Kasumi-1 (cell line): ENCODE measurements at places on chromosomes 6 and 20.

DNA sequence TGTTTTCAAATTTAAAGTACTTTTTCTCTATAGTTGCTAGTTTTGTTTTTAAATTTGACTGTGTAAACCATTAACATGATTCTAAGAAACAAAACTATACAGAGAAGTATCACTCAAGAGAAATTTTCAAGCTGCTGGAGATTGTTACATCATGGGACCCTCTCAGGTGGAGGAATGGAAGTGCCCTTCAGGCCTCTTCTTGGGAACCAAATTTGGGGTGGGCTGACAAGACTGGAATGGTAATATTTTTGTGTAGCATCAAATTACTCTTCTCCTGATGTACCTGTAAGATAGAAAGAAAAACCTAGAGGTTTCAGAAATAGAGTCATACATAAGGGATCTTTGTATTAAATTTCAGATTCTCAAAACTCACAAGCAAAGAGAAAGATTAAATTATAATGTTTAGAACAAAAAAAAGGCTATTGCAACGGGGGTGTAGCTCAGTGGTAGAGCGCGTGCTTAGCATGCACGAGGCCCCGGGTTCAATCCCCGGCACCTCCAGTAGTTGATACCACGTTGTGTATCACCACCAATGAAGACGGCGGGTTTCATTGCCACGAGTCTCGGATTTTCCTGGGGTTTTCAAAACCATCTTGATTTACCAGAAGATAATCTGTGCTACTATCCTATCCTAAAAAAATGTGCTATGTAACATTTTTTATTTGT, 193.7 kb downstream of the GPX5 start:
- DNase-seq, result peak; percentile 28

DNA sequence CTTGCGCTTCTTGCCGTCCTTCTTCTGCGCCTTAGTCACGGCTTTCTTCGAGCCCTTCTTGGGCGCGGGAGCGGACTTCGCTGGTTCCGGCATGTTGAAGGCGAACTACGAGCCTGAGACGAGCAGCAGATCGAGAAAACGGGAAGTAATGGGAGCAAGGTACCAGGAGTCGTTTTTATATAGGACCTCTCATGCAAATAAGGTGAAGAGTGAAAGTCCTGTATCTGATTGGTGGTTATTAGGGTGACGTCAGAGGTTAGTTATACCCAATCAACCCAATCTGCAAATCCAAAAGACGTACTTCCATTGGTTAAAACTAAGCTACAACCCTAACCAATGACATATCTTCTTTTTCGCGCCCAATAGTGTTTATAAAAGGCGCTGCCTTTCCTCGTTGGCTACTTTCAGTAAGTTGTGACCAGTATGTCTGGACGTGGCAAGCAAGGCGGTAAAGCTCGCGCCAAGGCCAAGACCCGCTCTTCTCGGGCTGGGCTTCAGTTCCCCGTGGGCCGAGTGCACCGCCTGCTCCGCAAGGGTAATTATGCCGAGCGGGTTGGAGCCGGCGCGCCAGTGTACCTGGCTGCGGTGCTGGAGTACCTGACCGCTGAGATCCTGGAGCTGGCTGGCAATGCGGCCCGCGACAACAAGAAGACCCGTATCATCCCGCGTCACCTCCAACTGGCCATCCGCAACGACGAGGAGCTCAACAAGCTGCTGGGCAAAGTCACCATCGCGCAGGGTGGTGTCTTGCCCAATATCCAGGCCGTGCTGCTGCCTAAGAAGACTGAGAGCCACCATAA, 100.6 kb upstream of the PRSS16 start:
- peak; percentile 99 for DNase-seq

- peak; percentile 88 for DNase-seq
Measured at GRCh38 chr6:41278699-41279405, 7.6 kb downstream of the TREM1 start.

- peak; percentile 58 for DNase-seq
Measured at GRCh38 chr6:99613705-99614429, 7.2 kb downstream of the PRDM13 start.

- DNase-seq, result peak; percentile 35
Measured at GRCh38 chr20:8661229-8661952, 407.5 kb upstream of the PLCB4 start.

DNA sequence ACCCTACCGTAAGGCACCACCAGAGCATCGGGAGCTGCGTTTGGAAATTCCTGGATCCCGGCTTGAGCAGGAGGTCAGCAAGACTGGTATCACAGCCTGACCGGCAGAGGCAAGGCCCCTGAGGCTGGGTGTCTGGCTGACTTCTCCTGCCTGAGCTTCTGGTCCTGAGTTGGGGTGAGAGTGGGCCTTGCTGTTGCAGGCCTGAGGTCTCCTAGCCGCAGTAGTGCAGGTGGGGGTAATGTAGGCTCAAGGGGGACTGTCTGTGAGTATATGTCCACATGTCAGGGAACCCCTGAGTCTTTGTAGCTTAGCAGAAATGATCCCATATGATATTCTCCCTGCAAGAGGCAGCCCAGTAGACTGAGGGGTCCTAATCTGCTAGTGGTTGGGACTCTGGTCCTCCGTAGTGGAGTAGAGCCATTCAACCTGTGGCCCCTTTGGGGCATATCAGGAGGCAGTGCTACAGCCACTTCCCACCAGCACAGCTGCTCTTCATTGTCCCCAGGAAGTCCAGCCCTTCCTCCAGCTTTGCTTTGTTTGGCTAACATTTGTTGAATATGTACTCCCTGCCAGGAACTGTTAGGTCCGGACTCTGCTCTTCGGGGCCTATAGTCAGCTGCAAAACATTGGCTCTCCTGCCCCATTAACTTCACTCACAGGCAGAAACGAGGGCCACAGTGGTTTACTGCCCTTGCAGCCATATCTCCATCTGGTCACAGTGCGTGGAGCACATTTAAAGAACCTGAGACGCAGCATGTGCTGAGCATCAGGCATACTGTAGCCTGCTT, 10.9 kb downstream of the LRRC73 start:
- no peak for DNase-seq

DNA sequence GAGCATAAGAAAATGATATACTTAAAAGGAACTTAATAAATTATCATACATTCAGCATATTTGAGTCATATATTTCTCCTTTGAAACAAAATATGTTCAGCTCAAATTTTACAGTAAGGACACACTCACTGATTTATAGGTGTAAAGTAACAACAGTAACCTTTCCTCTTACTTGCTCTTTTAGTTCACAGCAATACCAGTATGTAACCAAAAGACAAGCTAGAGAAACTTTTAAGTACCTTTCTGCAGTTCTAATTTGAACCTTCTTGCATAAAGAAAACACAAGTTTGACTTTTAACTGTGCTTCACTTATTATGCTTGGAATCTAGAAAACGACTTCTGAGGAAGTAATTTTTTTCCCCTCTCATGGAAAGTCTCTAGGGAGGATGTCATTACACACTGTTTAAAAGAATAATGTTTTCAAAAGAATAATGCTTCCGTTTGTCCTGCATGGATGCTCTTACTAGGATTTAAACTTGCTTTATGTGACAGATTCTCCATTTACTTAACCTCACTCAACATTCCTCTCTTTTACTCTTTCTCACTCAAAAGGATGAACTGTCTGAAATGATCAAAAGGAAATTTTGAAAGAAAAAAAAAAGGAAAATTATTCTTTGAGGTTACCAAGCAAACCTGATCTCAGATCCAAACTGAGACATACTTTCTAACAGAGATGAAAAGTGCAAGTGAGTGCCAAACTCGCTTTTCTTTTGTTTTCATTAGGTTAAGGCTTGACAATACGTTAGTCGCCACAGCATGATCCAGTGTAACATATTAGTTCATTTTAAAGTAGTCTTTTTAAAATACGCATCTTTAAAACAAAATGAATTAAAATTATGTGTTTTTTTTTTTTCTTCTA, 22.4 kb upstream of the CALHM6 start:
- no peak for DNase-seq

- DNase-seq, result peak; percentile 13
Measured at GRCh38 chr6:23301556-23301955, 732.2 kb downstream of the HDGFL1 start.

GRCh38 chr20:32707691-32708581, 34.2 kb upstream of the C20orf203 start:
- DNase-seq, result no peak

- no peak for DNase-seq
Measured at GRCh38 chr6:53611889-53612288, 53.7 kb downstream of the KLHL31 start.

GRCh38 chr6:53795702-53796450, 1.1 kb downstream of the LRRC1 start:
- no peak for DNase-seq

DNA sequence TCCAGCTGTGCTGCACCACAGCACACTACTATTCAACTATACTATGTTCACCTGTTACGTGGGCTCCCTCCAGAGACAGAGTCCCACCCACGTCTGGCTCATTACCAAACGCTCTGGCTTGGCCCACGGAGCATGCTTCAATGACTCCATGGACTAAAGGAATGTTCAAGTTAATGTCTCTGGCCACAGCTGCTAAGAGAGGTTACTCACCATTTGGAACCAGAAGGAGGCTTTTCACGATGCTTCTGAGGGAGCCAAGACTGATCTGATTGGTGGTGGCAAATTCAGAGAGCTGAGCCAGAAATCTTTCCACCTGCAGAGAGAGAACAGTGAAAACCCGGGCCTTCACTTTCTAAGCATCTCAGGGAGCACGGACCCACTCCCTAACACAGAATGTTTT, 15.6 kb downstream of the COMMD7 start:
- DNase-seq, result no peak

- no peak for DNase-seq
Measured at GRCh38 chr20:50242548-50242862, 51.9 kb downstream of the CEBPB start.

- no peak for DNase-seq
Measured at GRCh38 chr6:45535933-45536332, 158.2 kb upstream of the SUPT3H start.

GRCh38 chr20:57904314-57905105, 194.7 kb upstream of the PMEPA1 start:
- DNase-seq, result no peak

- DNase-seq, result no peak
Measured at GRCh38 chr20:51059862-51060261, 37.0 kb upstream of the KCNG1 start.

DNA sequence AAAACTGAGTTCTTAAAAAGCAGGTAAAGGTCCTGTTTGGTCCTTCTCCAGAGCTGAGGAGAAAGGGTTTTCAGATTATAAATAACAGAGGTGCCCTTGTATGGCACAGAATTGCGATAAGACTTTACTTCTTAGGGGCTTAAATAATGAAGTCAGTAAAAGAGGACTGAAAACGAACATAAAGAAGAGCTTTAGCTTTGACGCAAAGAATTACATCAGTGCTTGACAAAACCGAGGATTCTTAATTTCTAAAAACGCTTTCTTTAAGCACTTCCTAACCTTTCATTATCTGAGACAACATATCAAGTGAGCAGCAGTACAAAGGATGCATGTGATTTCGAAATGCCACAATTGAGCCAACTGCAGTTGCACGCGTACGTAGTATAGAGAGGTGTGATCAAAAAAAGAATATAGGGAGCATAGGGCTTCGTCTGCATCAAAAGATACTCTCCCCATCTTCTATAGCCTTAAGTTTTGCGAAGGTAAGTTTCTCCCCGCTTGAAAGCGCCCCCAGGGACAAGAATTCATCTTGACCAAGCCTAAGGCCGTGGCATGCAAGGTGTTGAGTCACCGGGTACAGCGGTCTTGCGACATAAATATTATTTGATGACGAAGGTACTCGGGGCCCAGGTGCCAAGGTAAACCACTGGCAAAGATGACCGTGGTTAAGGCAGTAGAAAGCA, 778 bp upstream of the LOC128125822 start:
- peak; percentile 67 for DNase-seq

GRCh38 chr6:26021350-26022131, 58.9 kb downstream of the TRIM38 start:
- peak; percentile 96 for DNase-seq

DNA sequence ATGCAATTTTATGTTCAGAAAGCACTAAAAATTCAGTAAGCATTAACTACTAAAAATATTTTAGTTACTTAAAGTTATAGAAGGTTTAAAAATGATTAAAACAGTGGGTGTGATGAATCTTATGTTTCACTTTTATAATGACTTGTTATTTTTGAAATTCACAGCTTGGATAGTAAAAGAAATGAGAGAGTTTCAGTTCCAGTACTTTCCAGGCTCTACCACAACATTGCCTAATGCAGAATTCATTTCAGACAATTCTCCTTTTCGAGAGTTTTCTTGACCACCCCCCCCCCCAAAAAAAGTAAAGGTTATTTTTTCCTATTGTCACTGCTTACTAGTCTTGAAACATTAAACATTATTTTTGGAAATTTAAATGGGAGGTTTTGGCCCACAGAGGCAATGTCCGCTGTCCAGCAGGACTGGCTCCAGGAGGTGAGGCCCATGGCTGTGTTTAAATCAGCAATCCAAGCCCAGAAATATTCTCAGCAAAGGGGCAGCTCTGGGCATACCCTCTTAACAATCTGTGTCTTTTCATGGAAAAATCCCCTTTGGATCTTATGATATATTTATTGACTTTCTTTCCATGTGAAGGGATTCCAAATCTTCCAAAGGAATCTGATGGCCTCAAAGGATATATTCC, 519.9 kb downstream of the MAFB start:
- no peak for DNase-seq

DNA sequence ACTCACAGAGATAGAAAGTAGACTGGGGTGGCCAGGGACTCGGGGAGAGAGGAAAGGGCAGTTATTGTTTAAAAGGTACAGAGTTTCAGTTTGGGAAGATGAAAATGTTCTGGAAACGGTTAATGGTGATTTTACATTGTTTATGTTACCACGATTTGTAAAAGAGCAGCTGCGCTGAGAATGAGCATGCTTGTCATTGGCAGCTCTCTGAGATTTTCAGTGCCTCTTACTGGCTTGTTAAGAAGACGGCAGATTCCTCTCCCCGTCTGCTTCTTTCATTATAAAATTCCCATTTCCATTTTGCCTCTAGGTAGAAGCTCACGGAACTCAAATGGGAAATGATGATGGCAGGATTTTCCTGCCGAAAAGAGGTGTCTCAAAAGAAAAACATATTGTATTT, 39.7 kb upstream of the PPP1R3G start:
- no peak for DNase-seq

DNA sequence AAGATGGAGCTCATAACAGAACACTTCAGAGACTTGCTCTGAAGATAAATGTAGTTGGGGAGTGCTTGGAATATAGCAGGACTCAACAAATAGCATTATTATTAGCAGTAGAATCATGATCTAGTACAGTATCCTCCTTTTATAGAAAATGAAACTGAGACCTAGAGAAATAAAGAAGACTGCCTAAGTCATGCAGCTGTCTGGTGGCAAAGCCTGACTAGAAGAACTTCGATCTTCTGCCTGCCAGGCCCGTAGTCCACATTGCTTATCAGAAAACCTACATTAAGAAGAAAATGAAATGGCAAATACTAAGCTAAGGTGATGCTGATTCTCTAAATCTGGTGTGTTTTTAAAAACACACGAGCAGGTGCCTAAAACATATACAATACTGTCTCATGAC, 46.4 kb upstream of the DST start:
- no peak for DNase-seq

GRCh38 chr20:48784273-48784641, 43.5 kb downstream of the PREX1 start:
- DNase-seq, result no peak

DNA sequence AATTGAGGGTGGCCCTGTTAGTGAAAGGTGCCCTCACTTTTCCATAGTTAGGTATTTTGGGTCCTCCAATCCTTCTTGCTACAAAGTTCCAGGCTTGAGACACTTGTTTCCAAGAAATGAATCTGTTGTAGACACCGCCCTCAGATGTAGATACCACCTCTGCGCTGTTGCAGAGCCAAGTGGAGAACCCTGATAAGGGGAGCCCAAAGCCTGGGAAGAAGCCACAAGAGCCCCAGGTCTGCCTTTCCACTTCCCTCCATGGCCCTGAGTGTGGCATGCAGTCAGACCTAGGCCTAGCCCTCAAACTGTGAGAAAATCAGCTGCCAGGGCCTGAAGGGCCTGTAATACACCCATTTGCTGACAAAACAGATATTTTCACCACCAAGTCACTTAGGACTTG, 37.1 kb downstream of the DTD1 start:
- DNase-seq, result no peak
